Epithelial cell of proximal tubule (primary cell): ENCODE measurements at places on chromosomes 7 and 10.

- DNase-seq, result no peak
Measured at GRCh38 chr10:38741226-38741625, 647.1 kb downstream of the ZNF37A start.

- DNase-seq, result no peak
Measured at GRCh38 chr10:103512166-103512565, 18.7 kb downstream of the NEURL1 start.

DNA sequence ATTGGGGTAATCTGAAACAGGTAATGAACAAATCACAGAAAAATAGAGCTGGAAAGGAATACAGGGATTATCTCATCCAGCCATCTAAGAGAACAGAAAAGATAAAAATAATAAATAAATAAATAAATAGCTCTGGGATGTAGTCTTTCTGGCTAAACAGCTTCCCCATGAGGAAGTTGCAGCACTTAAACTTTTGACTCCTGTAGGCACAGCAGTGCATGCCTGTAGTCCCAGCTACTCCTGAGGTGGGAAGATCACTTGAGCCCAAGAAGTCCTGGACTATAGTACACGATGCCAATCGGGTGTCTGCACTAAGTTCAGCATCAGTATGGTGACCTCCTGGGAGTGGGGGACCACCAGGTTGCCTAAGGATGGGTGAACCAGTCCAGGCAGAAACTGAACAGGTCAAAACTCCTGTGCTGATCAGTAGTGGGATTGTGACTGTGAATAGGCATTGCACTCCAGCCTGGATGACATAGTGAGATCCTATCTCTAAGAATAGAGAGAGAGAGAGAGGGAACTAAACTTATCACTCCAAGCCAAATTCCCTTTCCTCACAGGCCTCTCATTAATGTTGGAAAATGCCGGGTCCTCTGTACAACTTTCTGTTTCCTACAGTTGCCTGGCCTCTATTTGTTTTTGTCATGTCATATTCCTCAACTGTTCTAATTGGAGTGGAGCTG lies 61.7 kb upstream of the CDK13 start:
- DNase-seq, result no peak

DNA sequence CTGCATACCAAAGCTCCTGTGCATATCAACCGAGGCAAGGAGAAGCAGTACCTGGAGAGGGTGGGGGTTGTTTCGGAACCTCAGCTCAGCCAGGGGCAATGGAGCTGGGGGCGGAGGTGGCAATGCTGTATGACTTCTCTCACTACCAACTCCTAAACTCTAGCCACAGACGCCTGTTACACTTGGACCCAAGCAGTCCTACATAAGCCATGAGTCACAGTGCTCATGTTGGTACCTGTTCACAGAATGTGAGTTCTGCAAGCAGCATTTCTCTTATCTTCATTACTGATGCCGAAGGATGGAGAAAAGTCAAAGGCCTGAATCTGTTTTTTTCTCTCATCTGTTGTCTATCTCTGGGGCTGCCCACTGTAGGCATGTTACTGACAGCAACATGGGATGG lies 3.2 kb upstream of the RAB18 start:
- no peak for DNase-seq

- no peak for DNase-seq
Measured at GRCh38 chr10:102231357-102232318, 5.5 kb downstream of the ELOVL3 start.

GRCh38 chr10:86642499-86642898 lies 11.8 kb upstream of the OPN4 start:
- no peak for DNase-seq

DNA sequence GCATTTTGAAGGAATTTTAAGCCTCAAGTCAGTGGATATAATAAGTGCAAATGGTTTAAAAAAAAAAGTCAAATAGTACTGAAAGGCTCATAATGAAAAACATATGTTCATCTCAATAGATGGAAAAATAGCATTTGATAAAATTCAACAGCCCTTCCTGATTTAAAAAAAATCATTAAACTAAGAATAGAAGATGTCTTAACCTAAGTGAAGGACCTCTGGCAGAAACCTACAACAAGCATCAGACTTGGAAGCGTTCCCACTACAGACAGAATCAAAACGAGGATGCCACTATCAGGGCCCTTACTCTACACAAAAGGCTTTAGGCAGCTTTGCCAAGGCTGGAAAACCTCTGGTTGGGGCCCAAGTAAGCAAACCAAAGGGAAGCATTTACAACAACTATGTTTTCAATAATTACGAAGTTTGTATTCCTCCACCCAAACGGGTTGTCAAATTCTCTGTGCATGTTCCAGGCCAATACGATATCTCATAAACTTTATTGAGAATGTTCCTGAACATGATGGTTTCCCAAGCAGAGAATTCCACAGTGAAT lies 45.1 kb downstream of the CYTH3 start:
- DNase-seq, result no peak

GRCh38 chr7:116185956-116186355 lies 24.4 kb upstream of the TES start:
- DNase-seq, result no peak
